Activated CD4-positive, alpha-beta T cell treated with anti-CD3 and anti-CD28 coated beads, Interleukin-2, amount 10 ng/mL, durations not matched to agents 7 days and 5 days (primary cell): ENCODE measurements at places on chromosomes 16 and 17.

DNA sequence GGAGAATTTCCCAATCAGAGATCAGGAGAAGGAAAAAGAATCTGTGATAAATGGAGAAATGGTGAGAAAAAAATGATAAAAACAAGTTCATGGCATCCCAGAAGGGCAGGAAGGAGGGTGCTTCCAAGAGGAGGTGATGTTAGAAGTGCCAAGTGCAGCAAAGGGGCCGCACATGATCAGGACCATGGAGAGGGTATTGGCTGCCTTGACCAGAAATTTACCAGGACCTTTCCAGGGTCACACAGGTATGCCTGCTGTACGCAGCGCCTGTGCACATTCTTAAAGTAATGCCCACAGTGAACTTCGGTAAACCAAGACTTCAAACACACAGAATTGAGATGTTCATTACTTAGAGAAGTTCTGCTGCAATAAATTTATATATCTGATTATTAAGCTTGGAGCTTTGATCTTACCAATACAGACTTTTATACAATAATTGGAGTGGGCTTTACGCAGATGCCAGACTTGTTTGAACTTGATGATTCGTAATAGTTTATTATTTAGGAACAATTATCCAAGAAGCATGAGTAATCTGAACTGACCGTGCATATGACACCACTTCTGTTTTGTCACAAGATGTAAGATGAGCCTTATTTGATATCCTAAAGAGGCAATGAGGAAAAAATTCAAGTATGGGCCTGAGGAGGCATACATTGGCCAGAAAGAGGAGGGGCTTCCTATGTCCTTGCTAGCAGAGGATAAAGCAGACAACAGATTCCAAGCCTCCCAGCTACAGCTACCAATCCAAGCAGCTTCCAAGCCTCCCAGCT, 2.2 kb upstream of the KRT33A start:
- no peak for DNase-seq

- DNase-seq: no peak
Observed at GRCh38 chr17:57655553-57655952, 89.5 kb downstream of the CCDC182 start.

DNA sequence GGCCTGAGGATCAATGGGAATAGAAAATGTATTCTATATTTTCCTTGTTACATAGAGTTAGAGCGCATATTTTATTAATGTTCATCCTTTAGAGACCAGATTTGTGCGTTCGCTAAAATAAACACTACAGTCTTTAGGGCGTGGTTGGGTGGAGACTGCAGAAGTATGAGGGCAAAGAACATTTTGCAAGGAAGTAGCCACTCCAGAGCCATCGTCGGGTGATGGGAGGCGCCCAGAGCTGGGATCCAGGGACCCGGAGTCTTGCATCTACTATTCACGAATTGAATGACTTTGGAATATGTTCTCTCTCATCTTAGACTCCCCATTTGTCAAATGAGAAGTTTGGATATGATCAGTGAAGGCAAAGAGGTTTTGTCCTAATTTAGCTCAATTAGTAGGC, 154.2 kb upstream of the IRX6 start:
- no peak for DNase-seq

- no peak for DNase-seq
Observed at GRCh38 chr16:13902677-13903076, 17.3 kb upstream of the ERCC4 start.

DNA sequence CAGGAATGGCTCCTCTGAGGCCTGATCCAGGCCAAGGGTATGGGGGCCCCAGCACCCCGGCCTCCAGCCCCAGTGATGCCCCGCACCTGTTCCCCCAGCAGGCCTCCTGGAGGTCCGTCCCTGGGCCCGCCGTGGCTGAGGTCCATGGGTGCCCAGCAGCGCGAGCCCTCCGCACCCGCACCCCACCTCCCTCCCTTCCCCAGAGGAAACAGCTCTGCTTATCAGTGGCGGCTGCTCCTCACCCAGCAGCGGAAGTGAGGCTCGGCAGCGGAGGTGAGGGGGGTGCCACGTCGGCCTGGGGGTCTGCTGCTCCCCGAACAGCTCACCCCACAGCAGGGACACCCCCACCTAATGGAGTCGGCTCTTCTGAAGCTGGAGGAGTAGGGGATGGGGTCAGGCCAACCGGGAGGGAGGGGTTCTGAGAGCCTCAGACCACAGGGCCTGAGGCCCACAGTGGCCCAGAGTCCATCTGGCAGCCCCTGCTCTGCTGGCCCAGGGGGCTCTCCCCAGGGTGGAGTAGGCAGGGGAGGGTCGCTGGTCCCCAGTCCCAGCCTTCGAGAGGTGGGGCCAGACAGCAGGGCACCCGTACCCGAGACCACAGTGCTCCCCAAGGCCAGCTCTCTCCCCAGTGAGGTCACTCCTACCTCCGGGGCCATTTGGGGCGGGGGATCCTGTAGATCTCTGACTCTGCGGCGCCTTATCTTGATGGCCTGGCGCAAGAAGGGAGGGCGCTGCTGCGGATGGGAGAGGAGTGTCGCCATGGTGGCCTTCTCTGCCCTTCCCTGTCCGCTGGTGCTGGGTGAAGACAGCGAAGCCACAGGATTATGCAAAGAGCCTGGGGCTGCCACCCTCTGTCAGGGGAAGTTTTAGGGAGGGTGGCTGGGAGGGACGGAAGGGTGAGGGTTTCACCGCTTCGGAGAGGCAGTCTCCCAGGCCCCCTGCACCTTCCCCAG, at the start of gene UNC13D:
Gene UNC13D, minus strand, starts transcription at position 828 of the 953 bp plus-strand sequence. Its CDS starts 67 bp downstream, at position 761.
- DNase-seq: peak; percentile 70

GRCh38 chr17:66468241-66469087, 166.1 kb downstream of the PRKCA start:
- no peak for DNase-seq

- DNase-seq: no peak
Observed at GRCh38 chr16:19175492-19176262, 7.6 kb downstream of the SYT17 start.

GRCh38 chr16:83136419-83136818, 509.6 kb downstream of the CDH13 start:
- DNase-seq: no peak

GRCh38 chr16:27040732-27041131, 26.0 kb upstream of the C16orf82 start:
- DNase-seq: no peak

- no peak for DNase-seq
Observed at GRCh38 chr17:50541402-50541715, 5.6 kb upstream of the SPATA20 start.

- DNase-seq: no peak
Observed at GRCh38 chr17:69445132-69445531, 30.6 kb downstream of the MAP2K6 start.

DNA sequence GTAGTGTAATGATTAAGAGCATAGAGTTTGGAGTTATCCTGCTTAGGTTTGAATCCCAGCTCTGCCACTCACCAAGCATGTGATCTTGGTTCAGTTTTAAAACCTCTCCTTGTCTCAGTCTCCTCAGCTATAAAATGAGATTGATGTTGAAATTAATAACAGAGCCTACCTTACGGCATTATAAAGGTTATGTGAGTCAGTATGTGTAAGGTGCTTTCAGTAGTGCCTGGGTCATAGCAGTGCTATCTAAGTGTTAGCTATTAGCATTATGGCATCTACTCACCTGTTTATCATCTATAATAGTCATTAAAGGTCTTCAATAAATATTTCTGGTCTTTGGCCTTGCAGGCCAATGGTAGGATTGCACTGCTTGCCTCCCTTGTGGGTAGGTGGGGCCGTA, 53.4 kb downstream of the PRKCB start:
- no peak for DNase-seq

- no peak for DNase-seq
Observed at GRCh38 chr17:78783711-78784324, 1.7 kb upstream of the CYTH1 start.

DNA sequence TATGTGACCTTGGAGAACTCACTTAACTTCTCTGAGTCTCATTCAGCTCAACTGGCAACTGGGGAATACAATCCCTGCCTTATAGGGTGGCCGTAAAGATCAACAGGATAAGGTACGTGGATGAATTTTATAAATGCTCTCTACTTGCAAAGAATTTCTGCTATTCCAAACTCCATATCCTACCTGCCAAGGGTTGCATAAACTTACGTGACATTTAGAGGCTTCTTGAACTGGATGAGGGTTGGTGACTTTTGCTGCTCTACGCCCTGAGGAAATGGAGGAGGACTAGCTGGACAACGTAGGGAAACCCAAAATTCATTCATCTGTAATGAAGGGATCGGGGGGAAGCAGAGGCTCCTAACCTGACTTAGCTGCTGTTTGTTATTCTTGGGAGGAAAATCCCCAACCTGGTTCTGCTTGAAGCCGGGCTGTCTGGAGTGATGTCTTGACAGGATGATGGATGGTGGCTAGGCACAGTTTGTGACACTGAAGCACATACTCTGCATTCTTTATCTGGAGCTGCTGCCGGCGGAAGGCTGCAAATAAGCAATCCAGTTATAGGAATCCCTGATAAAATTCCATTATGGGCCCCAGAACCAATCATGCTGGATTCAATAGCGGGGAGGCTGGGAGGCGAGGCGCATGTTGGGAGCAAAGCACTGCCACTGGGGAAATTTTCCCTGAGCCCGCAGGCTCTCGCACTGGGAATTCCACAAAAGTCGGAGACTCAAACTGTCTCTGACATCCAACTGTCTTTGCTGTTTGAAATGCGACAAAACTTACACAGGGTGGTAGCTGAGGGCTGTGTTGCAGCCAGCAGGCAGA, 94.7 kb upstream of the SDK2 start:
- DNase-seq: no peak

GRCh38 chr17:78999056-78999768, 10.4 kb downstream of the CANT1 start:
- no peak for DNase-seq

DNA sequence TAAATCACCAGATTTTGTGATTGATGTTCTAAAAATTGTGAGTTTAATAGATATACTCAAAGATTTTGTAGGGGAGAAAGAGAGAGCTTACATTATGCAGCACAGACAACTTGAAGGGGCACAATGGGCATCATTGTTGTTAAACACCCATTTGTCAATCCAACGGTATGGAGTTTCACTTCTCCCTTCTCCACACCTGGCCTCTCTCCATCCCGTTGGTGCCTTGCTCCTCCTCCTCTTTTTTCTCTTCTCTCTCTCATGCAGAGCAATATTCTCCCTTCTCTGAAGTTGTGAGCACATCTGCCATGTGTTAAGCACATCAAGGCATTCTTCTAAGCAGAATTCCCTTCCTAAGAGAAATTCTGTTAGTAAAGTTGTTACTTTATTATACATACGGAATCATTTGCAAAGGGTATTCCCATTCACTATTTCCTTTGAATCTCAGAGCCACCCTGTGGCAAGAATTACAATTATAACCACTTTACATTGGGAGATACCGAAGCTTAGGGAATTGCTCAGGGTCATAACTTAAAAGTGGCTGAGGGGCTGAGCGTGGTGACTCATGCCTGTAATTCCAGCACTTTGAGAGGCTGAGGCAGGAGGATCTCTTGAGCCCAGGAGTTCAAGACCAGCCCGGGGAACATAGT, 40.5 kb upstream of the SKAP1 start:
- no peak for DNase-seq

DNA sequence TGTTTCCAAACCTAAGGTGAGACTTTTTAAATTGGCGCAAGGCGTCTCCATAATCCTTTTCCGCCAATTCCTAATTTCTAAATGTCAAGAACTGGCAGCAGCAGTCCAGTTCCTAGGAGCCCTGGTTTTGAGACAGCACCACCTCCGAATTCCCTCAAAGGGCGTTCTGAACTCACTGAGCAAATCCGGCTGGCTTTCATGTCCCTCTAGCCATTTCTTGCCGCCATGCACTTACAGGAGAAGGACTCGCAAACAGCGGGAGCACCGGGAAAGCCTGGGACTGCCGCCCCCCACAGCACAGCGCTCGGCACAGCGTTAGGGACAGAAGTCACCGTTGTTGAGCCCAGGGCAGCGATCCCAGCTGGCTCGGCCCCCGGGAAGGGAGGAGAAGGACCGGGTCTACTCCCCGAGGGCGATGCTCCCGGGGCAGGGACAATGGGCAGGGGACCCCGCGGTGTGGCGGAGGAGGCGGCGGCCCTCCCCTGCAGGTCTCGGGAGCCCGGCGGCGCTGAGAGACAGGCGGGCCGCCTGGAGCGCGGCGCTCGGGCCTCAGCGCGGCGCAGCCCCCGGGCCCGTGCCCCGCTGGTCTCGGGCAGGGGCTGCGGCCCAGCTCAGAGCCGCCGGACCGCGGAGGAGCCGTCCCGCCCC, 545 bp downstream of the ARHGAP17 start:
- peak; percentile 19 for DNase-seq

DNA sequence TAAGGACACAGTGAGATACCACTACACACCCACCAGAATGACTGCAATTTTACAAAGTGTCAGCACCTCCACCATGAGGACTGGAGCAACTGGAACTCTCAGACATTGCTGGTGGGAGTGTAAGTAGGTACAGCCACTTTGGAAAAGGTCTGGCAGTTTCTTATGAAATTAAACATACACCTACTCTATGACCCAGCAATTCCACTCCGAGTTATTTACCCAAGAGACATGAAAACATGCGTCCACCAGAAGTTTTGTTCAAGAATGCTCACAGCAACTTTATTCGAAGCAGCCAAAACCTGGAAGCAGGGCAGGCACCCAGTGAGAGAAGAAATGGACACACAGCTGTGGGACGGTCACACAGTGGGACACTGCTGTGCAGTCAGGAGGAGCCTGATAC, 384.0 kb downstream of the SOX9 start:
- DNase-seq: no peak

- no peak for DNase-seq
Observed at GRCh38 chr16:55754056-55754455, 78.8 kb downstream of the CES1 start.

DNA sequence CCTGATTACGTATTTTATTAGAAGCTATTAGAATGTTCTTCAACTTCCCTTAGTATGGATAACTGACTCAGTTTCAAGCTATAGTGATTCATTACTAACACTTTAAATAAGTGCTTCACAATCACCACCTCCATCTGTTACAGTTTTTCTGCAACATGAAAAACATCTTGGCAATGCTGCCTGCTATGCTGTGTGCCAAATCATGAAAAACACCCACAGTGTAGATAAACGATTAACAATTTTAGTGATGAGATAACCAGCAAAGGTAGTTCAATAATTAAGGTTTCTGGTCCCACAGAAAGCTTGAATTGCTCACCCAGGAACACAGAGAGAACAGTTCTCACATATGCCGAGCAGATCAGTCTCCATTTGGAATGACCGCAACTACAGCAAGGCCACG, 51.4 kb upstream of the SLC25A19 start:
- no peak for DNase-seq
